Spinal cord (tissue), 10 donors: ENCODE measurements at places on chromosomes 11 and 22. TPM values are rescaled to one million over a fixed set of nuclear protein-coding genes. Genes with fewer than 3 reads are reported as not detected.

Gene GSTT2B
- 5.5 TPM for total RNA-seq

Gene OTOG
- 1.3 TPM for total RNA-seq

Gene LYVE1
- total RNA-seq = 44.8 TPM

Gene EMID1
- 10.8 TPM for total RNA-seq

Gene INCENP
- 22.2 TPM for total RNA-seq

Gene XPNPEP3
- 9.5 TPM for total RNA-seq

Gene MGAT3
- 19.9 TPM for total RNA-seq

Gene KRTAP5-8
- not detected for total RNA-seq

Gene VPREB3
- total RNA-seq = not detected

GRCh38 chr11:37353192-37353591 is 755.2 kb upstream of the RAG2 start:
- H3K36me3 ChIP-seq = no peaks in the 10 kb centered on the region
- H3K27me3 ChIP-seq = no peaks in the 10 kb centered on the region
- no peak overlapping the region for H3K4me3 ChIP-seq
- no peaks in the 10 kb centered on the region for H3K4me1 ChIP-seq

- peaks cover 37% of the 10 kb centered on the region for H3K4me1 ChIP-seq
- no peak for DNase-seq
- no peak overlapping the region for H3K27ac ChIP-seq
- H3K36me3 ChIP-seq = peaks cover 2% of the 10 kb centered on the region
- H3K27me3 ChIP-seq = no peaks in the 10 kb centered on the region
These were observed 75.4 kb upstream of the KCNQ1OT1 start for GRCh38 chr11:2775083-2775625.

GRCh38 chr11:111001986-111002611 is 243.4 kb upstream of the POU2AF2 start:
- H3K36me3 ChIP-seq = no peaks in the 10 kb centered on the region
- H3K4me3 ChIP-seq = no peak overlapping the region
- DNase-seq = no peak
- H3K4me1 ChIP-seq = no peaks in the 10 kb centered on the region
- H3K27me3 ChIP-seq = no peaks in the 10 kb centered on the region

GRCh38 chr22:22593250-22593649 is 34.2 kb upstream of the PRAME start:
- no peaks in the 10 kb centered on the region for H3K27me3 ChIP-seq
- H3K4me3 ChIP-seq = no peak overlapping the region
- H3K27ac ChIP-seq = no peak overlapping the region
- no peak for DNase-seq
- H3K36me3 ChIP-seq = no peaks in the 10 kb centered on the region
- H3K4me1 ChIP-seq = no peaks in the 10 kb centered on the region

GRCh38 chr11:34236572-34236971 is 121.2 kb downstream of the ABTB2 start:
- H3K36me3 ChIP-seq = no peaks in the 10 kb centered on the region
- H3K27ac ChIP-seq = no peak overlapping the region
- H3K27me3 ChIP-seq = no peaks in the 10 kb centered on the region
- H3K4me3 ChIP-seq = no peak overlapping the region

GRCh38 chr22:19058713-19059451 is 63.3 kb downstream of the DGCR2 start:
- H3K36me3 ChIP-seq = peaks cover 79% of the 10 kb centered on the region
- H3K27ac ChIP-seq = no peak overlapping the region
- H3K27me3 ChIP-seq = no peaks in the 10 kb centered on the region
- no peak for DNase-seq

DNA sequence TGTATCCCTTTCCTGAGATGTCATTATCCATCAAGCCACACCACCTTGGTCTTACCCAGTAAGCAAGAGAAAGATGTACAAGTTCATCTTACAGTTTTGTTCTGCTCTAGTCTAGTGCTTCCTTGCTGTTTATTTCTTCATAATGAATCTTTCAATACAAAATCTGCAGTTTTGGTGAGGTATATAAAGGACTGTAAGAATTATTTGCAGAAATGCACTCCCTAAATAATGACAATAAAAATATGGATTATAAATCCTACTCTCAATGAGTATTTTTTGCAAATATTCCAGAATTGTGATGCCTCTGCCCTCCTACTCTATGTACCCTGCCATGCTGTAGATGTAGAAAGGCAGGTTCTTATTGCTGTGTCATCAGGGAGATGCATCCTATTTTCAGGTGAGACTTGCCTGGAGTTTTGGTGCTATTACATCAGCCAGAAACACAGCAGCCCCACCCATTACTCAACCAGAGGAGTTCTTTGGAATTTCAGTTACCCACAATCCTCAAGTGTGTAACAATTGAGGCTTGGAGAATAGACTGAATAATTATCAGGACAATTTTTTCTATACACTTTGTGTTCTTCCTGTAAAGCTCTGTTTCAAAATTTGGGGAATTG is at the start of gene OR10S1:
TSS of gene OR10S1 (minus strand) at position 51 of the 617 bp plus-strand sequence. CDS start 117 bp downstream, outside the sequence.
- no peak within 1 kb of the TSS for H3K4me3 ChIP-seq
- no peak within 1 kb of the TSS for H3K27ac ChIP-seq
- no peaks in the 10 kb centered on the region for H3K27me3 ChIP-seq
- no peaks in the 10 kb centered on the region for H3K4me1 ChIP-seq

- H3K4me3 ChIP-seq = no peak overlapping the region
- DNase-seq = no peak
- H3K36me3 ChIP-seq = no peaks in the 10 kb centered on the region
- no peaks in the 10 kb centered on the region for H3K4me1 ChIP-seq
- H3K27ac ChIP-seq = no peak overlapping the region
These were observed 90.9 kb downstream of the EXT2 start for GRCh38 chr11:44186321-44186930.

DNA sequence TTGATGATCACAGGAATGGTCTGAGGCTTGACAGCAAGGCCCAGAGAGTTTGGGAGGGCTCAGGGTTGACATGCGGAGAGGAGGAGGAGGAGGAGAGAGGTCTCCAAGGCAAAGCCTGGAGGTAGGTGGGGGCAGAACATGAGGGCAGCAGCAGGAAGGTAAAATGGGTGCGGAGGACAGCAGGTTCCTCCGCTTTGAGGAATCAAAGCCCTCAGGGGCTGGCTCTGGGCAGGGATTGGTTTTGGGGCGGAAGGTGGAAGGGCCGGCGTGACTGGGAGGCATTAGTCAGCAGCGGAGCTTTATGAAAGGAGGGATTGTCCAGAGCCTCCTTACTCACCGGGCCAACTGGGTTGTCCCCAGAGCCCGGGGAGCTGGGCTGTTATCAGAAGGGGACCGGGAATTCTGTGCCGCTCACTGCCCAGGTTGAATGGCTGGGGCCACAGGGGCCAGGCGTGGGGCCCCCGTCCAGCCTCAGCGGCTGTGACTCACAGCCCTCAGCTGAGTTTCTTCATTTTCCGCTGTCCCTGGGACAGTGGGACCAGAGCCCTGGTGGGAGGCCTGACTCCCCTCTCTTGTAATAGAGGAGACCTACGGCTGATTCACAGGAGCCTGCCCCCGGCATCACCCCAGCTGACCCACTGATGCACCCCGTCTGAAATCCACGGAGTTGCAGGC is 36.2 kb downstream of the LIF start:
- peaks cover 58% of the 10 kb centered on the region for H3K4me1 ChIP-seq
- no peaks in the 10 kb centered on the region for H3K36me3 ChIP-seq
- no peaks in the 10 kb centered on the region for H3K27me3 ChIP-seq
- no peak overlapping the region for H3K4me3 ChIP-seq

- peaks cover 7% of the 10 kb centered on the region for H3K4me1 ChIP-seq
- no peak overlapping the region for H3K27ac ChIP-seq
- no peak overlapping the region for H3K4me3 ChIP-seq
- H3K36me3 ChIP-seq = no peaks in the 10 kb centered on the region
- DNase-seq = no peak
These were observed 23.5 kb downstream of the LARGE1 start for GRCh38 chr22:33896575-33897447.

DNA sequence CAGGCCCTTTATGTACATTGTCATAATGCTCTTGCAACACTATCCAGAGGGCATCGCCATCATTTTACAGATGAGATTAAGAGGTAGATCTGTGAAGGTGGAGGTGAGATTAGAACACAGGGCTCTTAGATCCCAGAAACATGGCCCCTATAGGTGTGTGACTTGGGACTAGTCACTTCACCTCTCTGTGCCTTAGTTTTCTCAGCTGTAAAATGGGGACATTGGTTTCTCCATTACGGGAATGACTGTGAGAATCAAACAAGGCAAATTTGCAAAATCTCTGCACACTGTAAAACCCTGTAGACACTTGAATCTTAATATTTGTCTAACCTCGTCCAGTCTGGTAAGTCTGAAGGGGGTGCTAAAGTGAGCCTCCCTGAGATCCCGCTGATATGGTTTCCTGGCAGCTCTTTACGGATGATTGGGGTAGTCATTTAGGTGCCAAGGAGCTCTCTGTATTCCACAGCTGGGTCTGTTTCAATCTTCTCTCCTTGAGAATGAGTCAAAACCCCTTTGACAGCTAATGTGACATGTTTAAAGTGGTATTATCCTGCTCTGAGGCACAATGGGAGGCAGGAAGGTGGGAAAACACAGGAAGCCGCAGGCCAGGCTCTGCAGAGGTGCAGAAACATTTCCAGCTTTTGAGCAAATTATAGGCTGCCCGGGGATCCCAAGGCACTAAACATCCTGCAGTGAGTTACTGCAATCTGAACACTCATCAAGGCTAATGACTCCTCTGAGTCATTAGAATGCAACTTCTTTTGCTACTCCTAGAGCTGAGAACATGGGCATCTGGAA is 140.8 kb downstream of the CCDC81 start:
- no peak overlapping the region for H3K4me3 ChIP-seq
- DNase-seq = peak; percentile 42
- peaks cover 13% of the 10 kb centered on the region for H3K4me1 ChIP-seq
- peak overlapping the region; percentile 3 for H3K27ac ChIP-seq
- H3K36me3 ChIP-seq = no peaks in the 10 kb centered on the region

DNA sequence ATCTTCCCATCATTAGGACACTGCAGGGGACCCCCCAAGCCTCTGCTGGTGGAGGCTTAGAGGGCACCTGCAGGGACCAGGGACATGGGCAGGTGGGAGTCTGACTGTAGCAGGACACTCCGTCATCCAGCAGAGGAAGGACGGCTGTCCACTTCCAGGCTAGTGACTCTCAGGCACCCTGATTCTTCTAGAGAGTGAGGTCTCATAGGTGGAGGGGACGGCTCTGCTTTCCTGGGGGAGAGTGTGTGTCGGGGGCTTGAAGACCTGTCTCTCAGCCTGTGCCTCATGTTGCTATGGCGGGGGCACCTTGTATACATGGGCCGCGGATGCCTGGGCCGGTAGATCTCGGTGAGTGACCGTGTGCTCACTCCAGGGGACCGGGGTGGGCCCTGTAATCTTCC is 1116.6 kb downstream of the BRD1 start:
- H3K36me3 ChIP-seq = peaks cover 74% of the 10 kb centered on the region
- H3K4me1 ChIP-seq = peaks cover 24% of the 10 kb centered on the region
- DNase-seq = no peak
- H3K4me3 ChIP-seq = no peak overlapping the region
- H3K27me3 ChIP-seq = no peaks in the 10 kb centered on the region
- no peak overlapping the region for H3K27ac ChIP-seq

DNA sequence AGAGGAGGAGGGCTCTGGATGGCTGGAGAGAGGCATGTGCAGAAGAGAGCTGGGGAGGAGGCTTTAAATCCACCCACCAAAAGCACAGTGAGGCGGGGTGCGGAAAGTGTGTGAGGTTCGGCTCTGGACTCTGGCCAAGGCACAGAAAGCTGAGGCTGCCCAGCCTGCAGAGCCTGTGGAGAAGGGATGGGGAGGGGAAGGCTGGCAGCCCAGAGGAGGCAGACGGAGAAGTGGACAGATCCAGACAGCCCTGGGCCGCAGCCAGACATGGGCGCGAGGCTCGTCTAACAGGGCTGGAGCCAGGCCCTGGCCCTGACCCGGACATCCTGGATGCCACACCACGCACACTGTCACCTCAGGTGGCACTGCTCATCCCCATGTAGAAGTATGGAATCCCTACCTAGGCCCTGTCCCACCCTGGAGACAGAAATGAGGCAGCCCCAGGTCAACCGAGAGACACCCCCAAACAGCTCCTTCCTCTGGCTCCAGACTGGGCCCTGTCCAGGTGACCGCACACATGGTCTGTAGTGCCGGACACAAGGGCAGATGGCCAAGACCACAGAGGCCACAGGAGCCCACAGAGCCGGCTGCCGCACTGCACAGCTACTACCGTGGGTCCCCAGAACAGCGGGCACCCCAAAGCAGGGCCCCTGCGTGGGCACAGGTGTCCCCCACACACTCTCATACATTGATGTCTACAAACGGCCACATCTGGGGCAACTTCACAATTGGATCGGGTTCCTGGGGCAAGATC is 16.6 kb upstream of the MOB2 start:
- no peak overlapping the region for H3K27ac ChIP-seq
- DNase-seq = peak; percentile 80
- H3K27me3 ChIP-seq = no peaks in the 10 kb centered on the region

- H3K27ac ChIP-seq = no peak overlapping the region
- no peaks in the 10 kb centered on the region for H3K36me3 ChIP-seq
- H3K27me3 ChIP-seq = no peaks in the 10 kb centered on the region
- no peak overlapping the region for H3K4me3 ChIP-seq
- peaks cover 34% of the 10 kb centered on the region for H3K4me1 ChIP-seq
These were observed 23.8 kb downstream of the UPB1 start for GRCh38 chr22:24518771-24519485.

DNA sequence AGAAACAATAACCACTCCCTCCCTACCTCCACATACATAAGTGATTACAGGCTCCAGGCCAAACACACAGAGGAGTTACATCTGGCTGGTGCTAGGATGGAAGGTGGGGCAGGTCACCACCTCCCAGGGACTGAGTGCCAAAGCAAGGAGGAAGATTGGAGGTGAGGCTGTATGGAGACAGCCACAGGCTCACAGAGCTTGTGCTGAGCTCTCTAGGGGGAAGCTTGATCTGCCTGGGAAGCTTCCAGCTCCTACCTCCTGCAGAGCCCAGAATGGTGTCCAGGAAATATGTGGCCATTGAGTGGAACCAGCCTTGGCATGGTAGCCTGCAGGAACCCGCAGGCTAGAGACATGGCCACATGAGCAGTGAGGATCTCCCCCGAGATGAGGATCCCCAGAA is 3.6 kb upstream of the MED15 start:
- no peak overlapping the region for H3K4me3 ChIP-seq
- H3K4me1 ChIP-seq = peaks cover 12% of the 10 kb centered on the region

DNA sequence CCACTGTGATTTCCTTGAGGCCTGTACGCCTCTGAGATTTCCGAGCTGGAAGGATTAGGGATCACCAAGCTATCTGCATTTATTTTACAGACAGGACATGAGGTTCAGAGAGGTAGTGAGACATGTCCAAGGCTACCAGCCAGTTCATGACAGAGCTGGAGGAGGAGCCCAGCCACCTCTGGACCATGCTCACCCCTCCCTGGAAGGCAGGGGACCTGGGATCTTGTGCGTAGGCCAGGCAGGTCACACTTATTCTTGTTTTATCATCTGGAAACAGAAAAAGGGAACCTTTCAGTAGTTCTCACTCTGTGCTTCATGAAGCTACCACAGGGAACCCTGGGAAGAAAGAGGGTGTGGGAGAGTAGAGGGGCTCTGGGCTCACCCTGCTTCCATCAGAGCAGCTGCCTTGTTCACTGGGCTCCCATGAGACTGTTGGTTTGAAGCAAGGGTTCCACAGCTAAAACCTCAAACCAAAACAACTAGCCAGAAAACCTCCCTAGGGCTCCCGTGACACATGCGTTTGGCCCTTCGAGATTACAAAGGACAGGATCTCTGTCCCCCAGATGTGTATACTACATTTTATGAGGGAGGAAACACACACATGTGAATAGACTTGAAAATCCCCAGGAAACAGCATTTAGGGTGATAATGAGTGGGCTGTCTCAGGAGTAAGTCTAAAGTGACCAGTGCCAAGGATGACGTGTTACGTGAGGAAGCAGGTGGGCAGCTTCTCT is 106.4 kb downstream of the DSCAML1 start:
- no peaks in the 10 kb centered on the region for H3K27me3 ChIP-seq
- DNase-seq = no peak
- no peak overlapping the region for H3K27ac ChIP-seq
- no peaks in the 10 kb centered on the region for H3K36me3 ChIP-seq

GRCh38 chr22:43848366-43849171 is 13.7 kb downstream of the SULT4A1 start:
- H3K27me3 ChIP-seq = no peaks in the 10 kb centered on the region
- H3K27ac ChIP-seq = no peak overlapping the region
- H3K36me3 ChIP-seq = peaks cover 12% of the 10 kb centered on the region
- no peak for DNase-seq
- no peak overlapping the region for H3K4me3 ChIP-seq
